SW480 (cell line): ENCODE measurements at places on chromosomes 16 and 17.

DNA sequence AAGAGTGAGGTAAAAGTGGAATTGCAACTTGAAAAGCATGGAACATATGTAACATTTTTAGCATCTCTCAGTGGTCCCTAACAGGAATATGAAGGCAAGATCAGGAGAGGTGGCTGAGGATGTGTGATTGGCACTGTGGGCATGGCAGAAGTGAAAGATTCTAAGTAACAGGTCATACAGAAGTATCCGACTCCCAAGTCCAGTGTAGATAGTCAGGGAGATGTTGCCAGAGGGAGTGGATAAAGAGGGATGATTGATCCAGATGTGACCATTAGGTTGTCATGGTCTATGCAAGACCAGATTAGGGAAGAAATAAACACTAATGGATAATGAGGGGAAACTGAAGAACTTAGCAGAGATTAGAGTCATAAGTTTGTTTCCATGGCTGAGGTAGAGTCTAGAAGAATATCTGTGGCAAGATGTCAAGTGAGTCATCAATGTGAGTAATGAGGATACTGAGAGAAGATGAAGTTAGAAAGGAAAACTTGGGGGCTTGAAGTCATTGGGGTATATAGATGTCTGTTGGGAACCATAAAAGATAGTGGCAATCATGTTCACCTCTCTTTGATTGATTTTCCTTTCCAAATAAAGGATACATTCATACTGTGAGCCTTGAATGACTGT lies 23.9 kb upstream of the CAPNS2 start:
- DNase-seq, result no peak

GRCh38 chr17:46916211-46916610 lies 6.7 kb upstream of the GOSR2 start:
- DNase-seq, result no peak

- DNase-seq, result no peak
Observed at GRCh38 chr16:1141191-1141590, 11.7 kb upstream of the CACNA1H start.

DNA sequence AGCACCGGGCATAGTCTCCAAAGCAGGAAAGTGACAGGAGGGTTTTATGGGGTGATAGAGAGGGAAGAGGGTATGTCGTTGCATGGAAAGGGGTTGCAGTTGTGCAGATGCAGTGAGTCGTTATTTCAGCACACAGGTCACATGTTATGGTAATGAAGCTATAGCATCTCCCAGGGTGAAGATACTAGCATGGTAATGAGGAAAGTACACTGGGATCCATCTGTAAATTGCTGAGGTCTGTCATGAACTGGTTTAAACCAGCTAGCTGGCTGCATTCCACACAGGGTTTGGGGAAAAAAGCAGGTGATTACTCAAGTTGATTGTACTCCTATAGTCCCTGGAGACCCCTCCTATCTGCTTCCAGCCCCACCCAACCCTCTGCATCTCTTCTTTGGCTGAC lies 11.7 kb downstream of the COX11 start:
- no peak for DNase-seq

- no peak for DNase-seq
Observed at GRCh38 chr17:57806167-57806830, 43.5 kb downstream of the MRPS23 start.
